ENCODE measurements at places on chromosomes 4 and X.

GRCh38 chr4:69832326-69833030 lies 27.5 kb downstream of the SULT1E1 start:
- DNase-seq: peak; percentile 35

DNA sequence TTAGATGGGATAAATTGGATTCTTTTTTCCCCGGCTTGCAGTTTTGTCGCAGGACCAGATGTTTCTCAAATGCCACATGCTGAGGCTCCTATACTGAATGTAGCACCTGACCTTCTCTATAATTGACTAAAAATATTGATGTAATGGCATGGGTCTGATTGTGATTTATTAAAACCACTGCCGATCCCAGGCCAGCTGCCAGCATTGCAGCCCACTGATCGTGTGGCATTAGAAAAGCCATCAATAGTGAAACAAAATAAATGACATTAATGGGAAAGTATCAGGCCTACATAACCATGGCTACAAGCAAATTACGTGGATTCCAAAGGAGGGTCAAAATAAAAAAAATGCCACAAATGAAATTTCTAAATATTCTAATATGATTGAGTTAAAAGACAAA lies 98.7 kb downstream of the MAB21L2 start:
- DNase-seq: no peak

DNA sequence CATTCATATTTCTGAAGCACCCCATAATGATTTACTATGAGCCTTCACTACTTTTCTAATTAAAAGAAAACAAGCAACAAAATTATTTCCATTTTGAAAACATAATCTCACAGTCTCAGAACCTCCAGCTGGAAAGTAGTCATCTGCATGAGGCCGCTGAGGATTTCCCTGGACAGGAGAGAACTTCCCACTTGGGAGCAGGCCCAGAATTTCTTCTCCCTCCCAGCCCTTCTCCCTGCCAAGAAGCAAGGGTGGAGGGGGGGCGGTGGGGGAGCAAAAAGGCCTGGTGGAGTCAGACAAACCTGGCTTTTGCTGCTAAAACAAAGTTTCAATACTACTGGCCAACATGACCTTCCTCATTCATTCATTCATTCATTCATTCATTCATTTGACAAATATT lies 167.3 kb downstream of the PJA1 start:
- DNase-seq: no peak

DNA sequence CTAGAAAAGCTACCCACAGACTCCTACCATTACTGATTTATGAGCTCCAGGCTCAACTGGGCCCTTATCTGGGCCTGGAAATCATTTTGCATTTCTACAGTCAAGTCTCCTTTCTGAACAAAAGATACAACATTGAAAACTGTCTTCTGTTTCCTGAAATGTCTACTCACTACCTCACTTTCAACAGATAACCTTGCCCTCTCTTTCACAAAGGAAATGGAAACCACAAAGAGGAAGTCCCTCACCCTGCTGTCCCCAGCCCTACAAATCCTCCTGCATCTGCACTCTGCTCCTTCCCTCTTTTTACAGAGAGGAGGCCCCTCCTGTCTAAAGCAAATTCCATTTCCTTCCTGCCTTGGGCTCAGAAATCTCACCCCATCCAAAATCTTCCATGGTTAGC lies 24.8 kb upstream of the CYBB start:
- DNase-seq: no peak

- no peak for DNase-seq
Measured at GRCh38 chr4:114494246-114494803, 104.3 kb upstream of the UGT8 start.

DNA sequence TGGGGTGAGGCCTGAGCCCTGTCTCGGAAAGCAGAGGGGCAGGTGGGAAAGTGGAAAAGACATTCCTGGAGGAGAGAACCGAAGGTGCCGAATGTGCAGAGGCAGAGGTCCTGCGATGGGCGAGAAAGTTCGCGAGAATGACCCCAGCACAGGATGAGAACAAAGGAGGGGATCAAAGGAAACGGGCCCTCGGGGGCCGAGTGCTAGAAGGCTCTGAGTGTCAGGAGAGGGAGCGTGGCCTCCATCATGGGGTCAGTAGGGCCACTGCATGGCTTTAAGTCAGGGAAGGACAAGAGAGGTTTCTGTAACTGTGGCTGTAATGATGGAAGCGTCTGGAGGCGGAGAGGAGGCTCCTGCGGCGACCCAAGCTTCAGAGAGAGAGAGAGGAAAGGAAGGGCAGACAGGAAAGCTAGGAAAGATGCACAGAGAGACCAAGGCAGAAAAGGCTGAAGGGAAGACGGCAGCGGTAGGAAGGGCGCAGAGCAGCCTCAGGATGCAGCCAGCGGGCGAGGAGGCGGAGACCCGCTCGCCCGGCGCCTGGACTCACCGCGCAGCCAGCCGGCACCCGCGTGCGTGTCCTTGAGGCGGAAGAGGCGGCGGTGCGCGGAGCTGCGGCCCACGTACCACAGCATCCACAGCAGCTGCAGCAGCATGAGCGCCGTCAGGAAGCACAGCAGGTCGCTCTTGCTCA lies 669 bp downstream of the OTOP1 start:
- DNase-seq: no peak

GRCh38 chr4:129327637-129328036 lies 231.7 kb downstream of the C4orf33 start:
- DNase-seq: no peak

DNA sequence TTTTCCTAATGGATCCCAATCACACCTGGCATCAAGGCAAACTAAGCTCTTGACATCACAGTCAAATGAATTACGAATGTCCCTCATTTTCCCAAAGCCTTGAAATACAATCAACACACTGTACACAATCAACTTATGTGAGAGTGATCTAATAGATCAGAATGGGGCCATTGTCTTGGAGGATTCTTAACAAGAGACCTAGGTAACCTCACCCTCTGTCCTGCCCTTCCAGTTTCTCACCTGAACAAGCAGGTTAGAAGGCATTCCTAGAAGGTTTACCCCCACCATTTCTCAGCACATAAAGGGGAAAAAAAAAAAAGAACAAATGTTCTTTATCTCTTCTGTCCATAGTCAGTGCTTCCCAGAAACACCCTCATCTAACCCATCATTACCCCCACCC lies 6.3 kb downstream of the SLC39A8 start:
- DNase-seq: no peak

GRCh38 chr4:1384675-1385372 lies 21.4 kb downstream of the NKX1-1 start:
- DNase-seq: no peak

- DNase-seq: no peak
Measured at GRCh38 chrX:124194199-124194598, 138.3 kb upstream of the TEX13D start.

DNA sequence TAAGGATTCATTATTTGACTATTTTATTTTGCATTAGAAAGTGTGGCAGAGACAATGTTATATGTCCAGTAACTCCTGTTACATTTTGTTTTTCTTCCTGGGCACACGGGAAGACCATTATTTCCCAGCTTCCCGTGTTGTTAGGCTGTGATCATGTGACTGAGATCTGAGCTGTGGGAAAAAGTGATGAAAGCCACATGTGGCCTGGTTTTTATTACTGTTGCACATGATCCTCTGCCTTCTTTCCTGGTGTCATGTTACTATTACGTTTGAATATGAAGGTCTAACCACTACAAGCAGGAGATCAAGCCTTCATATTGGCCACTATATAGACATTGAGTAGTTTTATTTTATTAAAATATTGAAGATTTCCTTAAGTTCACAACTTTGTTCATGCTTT lies 28.2 kb upstream of the MID1 start:
- DNase-seq: no peak

- DNase-seq: no peak
Measured at GRCh38 chrX:10048076-10048475, 80.9 kb downstream of the CLDN34 start.

GRCh38 chr4:181659876-181660275 lies 583.3 kb upstream of the TENM3 start:
- no peak for DNase-seq

GRCh38 chrX:141314441-141314840 lies 72.1 kb upstream of the SPANXC start:
- no peak for DNase-seq

DNA sequence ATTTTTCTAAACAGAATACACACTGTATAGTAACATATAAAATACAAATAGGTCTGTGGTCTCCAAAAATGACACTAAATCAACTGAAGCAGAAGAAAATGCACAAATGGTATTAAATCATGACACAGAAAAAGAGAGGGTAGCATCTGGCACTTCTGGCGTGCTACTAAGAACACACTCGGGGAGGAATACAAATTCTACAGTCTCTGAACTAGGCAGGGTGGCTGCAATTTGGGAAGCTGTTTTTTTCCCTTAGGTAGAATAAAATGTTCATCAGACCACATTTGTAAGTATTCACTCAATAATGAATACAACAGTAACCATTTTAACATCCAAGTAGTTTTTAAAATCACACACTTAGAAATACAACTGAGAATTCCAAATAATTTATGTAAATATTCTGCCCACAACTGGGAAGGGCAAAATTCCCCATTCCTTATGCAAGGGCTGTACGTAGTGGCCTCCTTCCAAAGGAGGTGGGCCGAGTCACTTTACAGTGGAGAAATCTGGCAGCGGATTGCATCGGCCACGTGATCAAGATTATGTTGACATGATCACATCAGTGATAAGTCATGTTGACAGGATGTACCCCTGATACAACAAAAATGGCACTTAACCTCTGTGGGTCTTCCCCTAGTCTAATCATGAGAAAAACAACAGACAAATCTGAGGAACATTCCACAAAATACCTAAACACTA lies 101.1 kb downstream of the TSPAN5 start:
- no peak for DNase-seq

DNA sequence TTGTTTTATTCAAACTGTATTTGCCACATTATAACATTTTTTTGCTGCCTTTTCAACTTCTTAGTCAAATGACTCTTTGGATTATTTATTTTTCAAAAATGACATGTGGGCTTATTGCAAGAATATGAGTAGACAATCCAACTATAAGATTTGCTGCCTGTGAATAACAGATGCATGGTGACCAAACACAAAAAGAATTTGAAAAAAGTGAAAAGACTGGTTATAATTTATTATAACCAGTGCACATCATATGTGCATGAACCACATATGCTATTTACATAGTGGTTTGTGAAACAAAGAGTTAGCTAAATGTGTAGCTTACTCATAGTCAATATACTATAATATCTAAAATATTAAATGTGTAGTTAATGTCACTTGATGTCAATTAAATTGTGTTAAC lies 2086.8 kb downstream of the ARAP2 start:
- DNase-seq: no peak

GRCh38 chr4:85995361-85995760 lies 364.5 kb downstream of the MAPK10 start:
- DNase-seq: no peak

- no peak for DNase-seq
Measured at GRCh38 chrX:131745942-131746489, 202.1 kb downstream of the OR13H1 start.

- peak; percentile 99 for DNase-seq
Measured at GRCh38 chr4:337143-337931, at the start of gene ZNF141. Gene ZNF141 (plus strand): TSS chr4:337814. CDS start chr4:337984, 170 bp downstream.

DNA sequence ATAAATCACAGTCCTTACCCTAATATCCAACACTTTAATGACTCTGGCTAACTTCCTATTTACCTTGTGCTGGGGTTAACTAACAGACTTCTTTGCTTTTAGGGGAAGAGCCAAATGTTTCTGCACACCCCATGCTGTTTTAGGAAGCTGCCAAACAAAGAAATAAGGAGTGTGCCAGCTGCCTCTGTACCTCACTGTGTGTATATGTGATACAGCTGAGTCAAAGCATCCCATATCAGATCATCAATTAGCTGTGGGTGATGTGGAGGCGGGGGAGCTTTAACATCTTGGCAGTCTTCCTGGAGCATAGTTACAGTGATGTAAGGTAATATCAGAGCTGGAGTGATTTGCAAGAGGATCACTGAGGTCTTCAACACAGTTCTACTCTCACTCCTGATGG lies 95.4 kb downstream of the COL25A1 start:
- peak; percentile 78 for DNase-seq

- no peak for DNase-seq
Measured at GRCh38 chrX:106917830-106918500, 2.2 kb upstream of the CLDN2 start.

DNA sequence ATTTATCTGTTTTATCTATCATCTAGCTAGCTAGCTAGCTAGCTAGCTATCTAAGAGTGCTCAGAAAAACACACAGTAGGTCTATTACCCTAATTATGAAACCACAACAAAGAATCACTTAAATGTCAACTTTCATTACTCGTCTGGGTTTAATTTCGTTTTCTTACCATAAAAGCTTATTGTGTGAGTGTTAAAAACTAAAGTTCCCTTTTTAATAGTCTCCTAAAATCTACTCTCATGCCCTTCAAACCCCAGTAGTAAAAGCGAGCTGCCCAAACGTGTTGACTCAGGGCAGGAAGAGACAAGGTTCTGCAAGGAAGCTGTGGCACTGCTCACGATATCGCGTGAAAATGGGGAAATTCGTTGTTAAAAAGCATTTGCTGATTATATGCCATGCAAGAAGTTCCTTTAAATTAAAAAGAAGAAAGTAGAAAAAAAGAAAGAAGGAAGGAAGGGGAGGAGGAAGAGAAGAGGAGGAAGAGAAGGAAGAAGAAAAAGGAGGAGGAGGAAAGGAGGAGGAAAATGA lies 595 bp downstream of the MBNL3 start:
- DNase-seq: no peak

DNA sequence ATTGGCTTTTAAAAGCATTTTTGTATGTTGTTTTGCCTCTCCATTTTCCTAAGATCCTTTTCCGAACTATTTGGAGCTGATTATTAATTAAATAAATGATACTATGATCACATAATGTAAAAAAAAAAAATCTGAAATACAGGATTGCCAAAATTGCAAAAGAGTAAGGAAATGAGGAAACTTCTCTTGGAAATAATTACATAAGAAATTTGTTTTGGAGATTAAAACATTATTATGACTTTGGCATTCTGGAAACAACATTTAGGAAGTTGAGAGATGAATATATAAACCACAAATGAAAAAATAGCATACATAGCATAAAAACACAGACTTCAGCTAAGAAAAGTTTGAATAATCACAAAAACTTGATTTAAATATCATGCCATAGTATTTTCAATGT lies 33.5 kb downstream of the PF4 start:
- no peak for DNase-seq

GRCh38 chr4:98648602-98649001 lies 9.8 kb downstream of the TSPAN5 start:
- no peak for DNase-seq

GRCh38 chr4:73615613-73616012 lies 4.6 kb downstream of the RASSF6 start:
- DNase-seq: peak; percentile 24

- peak; percentile 27 for DNase-seq
Measured at GRCh38 chr4:2243681-2244380, 1.9 kb upstream of the HAUS3 start.
